AG04449 (cell line): ENCODE measurements at places on chromosomes 1 and 21.

DNA sequence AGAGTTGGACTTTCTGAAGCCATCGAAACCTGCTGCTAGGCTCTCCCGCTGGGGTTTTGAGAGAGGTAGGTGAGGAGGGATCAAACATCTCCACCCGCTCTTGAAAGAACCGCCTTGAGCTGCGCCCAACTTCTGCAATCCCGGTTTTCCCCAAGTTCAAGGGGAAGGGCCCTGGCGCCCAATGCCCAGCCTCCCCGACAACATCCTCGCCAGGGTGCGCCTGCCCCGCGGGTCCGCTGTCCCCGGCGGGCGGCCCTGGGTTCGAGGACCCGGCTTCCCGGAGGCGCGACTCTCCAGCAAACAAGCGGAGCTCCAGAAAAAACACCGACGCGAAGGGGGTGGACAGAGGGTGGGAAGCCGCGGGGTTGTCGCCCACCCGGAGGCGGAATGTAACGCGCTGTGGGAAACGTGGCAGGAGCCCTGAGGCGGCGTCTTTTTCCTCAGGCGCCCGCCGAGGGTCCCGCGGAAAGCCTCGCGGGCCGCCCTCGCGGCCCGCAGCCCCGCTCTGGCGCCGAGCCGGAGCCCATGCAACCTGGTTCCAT lies 607 bp downstream of the BTG3 start:
- no peak for DNase-seq

DNA sequence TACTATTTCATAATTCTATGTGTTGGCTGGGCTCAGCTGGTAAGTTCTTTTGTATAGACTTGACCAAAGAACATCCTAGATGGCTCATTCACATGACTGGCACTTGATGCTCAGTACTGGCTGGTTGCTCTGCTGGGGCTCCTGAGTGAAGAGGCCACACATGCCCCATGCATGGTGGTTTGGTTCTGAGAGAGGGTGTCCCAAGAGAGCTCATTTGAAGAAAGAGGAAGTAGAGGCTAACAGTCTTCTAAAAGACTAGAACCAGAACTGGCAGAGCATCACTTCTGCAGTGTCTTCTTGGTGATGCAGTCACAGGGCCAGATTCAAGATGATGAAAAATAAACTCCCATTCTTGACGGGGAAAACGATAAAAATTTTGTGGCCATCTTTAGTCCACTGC lies 5.2 kb upstream of the BACH1 start:
- no peak for DNase-seq

- DNase-seq, result no peak
Observed at GRCh38 chr1:28887835-28888682, 26.3 kb upstream of the EPB41 start.

DNA sequence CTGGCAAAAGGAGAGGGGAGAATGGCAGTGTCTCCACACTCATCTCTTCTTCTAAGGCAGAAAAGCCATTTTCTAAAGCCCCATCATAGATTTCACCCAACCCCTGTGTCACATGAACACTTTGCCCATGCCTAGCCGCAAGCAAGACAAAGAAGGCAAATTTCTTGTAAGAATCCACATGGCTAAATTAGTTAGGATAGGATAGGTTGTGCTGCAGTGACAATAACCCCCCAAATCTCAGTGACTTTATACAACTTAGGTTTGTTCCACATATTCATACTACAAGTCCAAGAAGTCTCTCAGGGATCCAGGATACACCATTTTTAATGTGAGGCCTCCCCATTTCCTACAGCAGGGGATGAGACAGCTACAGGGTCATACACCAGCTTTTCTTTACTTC lies 40.8 kb downstream of the MIS18A start:
- DNase-seq, result no peak

GRCh38 chr1:201783572-201783971 lies 45.4 kb upstream of the IPO9 start:
- no peak for DNase-seq

GRCh38 chr1:184069675-184070074 lies 18.1 kb downstream of the TSEN15 start:
- no peak for DNase-seq

DNA sequence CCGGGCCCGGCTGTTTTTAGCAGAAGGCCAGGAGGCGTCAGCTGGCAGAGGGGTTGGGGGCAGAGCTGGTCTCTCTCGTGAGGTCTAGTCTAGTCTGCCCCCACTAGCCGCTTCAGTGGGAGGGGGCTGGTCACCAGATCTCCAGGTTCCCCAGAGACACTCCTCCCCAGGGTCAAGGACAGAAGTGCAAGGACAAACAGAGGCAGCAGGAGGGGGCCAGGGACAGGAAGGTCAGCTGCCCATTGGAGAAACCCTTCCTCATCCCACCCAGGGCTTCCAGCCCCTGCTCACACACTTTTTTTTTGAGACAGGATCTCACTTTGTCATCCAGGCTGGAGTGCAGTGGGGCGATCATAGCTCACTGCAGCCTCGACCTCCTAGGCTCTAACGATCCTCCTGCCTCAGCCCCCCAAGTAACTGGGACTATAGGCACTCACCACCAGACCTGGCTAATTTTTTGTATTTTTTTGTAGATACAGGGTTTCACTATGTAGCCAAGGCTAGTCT lies 10.0 kb downstream of the FAM229A start:
- DNase-seq, result no peak

- DNase-seq, result no peak
Observed at GRCh38 chr1:188817814-188818213, 1659.8 kb downstream of the BRINP3 start.

DNA sequence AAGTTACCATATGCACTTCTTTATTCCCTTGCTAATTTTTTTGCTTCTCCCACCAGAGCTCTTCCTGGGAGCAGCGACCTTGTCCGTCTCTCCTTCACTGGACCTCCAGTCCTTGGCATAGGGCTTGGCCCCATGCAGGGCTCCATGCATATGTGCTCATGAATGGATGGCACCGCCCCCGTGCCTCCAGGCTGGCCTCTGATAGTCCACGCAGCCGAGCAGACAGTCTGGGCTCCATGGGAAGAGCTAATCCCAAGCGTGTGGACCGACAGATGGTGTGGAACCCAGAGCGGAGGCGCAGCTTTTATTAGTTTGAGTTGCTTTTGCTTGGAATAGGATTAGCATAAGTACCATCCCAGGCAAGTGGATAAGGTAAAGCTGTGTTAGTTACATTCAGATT lies 41.8 kb downstream of the CDCP2 start:
- DNase-seq, result no peak

- no peak for DNase-seq
Observed at GRCh38 chr1:91439016-91439415, 34.4 kb upstream of the HFM1 start.

DNA sequence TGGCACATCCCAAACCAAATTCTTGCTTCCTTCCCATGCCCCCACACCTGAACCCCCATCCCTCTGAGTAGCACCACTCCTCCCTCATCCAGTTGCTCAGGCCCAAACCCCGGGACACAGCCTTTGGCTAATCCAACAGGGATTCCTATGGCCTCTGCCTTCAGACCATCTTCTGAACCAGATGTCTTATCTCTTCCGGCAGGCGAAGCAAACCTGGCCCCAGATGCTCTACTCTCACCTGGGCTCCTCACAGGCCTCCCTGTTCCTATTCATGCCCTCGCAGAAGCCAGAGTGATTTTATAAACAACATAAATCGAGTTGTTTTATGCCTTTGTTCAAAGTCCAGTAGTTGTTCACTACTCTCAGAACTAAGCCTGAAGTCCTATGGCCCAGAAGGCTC lies 12.5 kb upstream of the KCNA2 start:
- no peak for DNase-seq

GRCh38 chr1:54926970-54927369 lies 40.0 kb upstream of the DHCR24 start:
- no peak for DNase-seq

GRCh38 chr1:9292361-9293240 lies at the start of gene SPSB1:
TSS of gene SPSB1 (plus strand) at chr1:9292894. CDS start at chr1:9355892, 62,998 bp downstream.
- DNase-seq, result no peak

DNA sequence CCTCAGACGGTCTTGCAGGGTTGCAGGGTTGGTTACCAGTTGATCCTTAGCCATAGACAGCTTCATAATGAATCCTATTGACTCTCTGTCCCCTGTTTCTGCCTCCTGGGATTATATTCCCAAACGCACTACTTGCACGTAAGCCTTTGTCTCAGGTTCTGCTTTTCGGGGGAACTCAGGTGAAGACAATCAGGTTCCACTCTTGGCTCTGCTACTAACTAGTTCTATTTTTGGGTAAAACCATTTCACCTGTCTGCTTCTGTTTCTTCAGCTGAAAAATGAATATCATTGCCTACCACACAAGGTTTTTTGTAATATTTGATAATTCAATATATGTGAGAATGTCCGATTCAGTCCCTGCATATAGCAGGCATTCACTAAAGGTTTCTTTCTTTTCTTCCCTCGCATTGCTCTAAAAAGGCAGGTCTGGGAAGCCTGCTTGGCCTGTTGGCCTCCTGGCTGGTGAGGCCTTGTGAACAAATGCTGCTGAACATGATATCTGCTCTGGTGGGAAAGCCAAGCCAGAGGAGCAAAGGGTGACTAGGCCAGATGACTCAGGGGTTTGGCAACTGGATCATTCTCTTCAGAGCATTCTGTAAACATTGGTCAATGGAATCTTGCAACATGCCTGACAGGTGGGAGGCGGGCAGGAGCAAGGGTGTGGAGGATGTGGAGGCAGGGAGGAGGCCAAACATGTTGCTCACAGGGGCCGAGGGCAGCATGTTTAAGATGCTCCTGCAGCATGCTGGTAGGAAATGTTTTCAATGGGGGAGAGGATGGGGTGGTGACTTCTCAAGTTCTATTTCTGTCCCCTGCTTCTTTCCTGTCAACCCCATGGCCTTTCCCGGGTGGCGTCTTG lies 23.8 kb downstream of the IER5 start:
- peak; percentile 89 for DNase-seq

DNA sequence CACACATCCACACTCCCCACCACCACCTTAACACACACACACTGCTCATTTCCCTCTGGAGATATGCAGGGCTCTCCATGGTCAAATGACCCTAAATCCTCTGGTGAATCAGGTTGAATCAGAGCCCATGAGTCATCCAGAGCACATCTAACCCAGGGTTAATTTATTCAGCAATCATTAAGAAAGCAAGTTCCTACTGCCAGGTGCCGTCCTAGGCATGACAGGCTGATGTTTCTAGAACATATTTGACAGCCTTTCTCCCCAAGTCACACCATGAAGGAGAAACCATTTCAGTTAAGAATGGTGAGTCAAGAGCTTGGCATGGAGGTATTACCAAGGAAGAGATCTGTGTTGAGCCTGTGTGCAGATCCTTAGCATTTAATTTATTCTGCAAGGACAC lies 194.3 kb upstream of the CAMK1G start:
- peak; percentile 68 for DNase-seq

DNA sequence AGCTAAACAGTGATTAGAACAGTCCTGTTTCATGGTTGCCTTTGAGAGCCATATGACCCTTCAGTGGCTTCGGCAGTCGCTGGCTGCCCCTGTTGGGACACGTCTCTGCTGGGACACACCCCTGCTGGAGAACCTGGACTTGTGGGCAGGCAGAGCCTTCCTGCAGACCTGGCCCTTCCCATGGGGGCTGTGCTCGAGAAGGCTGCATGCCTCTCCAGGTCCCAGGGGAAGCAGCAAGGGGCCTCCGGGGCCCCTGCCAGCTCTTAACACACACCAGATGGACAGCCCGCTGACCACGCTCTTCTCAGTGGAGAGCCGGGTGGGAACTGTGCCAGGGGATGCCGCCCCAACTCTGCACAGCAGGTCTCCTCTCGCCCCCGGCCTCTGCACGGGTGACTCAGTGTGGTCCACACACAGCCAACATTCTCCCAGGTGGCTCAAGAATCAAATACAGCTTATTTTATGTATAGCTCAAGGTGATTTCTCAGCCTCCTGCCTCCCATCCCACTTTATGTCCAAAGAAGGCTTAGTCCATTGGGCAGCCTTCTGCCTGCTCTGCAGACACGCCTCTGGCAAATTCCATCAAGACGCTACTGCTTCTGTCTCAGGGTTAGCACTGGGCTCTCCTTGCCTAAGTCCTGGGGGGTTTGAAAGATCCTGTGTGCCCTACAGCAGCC lies 450.8 kb downstream of the KIF26B start:
- DNase-seq, result peak; percentile 29

- no peak for DNase-seq
Observed at GRCh38 chr1:189960769-189961168, 516.9 kb downstream of the BRINP3 start.

DNA sequence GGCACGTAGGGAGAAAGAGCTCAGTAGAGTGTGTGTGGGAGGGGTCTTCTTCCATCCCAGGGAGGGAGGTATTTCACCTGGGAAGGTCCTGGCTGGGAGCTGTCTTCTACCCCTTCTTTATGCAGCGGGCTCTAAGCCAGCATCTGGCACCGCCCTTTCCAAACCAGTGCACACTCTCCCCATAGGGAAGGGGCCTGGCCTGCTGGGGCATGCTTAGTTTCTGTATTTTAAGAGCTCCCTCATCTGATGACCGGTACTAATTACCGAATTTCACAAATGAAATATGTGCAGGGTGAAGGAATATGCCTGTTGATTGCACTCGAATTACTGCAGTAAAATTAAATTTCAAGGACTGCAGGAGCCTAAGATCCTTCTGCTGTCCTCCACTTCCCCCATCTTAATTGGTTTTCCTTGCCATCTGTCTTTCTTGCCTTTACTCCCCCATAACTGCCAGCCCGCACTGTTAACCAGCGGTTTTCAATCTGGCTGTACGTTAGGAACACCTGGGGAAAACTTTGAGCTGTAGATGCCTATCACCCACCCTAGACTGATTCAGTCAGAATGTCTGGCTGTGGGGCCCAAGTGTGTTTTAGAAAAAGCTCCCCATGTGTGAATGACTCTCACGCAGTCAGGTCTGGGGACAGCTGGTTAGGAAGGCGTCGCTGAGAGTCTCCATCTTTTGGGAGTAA lies 20.1 kb downstream of the GALNT2 start:
- DNase-seq, result no peak

DNA sequence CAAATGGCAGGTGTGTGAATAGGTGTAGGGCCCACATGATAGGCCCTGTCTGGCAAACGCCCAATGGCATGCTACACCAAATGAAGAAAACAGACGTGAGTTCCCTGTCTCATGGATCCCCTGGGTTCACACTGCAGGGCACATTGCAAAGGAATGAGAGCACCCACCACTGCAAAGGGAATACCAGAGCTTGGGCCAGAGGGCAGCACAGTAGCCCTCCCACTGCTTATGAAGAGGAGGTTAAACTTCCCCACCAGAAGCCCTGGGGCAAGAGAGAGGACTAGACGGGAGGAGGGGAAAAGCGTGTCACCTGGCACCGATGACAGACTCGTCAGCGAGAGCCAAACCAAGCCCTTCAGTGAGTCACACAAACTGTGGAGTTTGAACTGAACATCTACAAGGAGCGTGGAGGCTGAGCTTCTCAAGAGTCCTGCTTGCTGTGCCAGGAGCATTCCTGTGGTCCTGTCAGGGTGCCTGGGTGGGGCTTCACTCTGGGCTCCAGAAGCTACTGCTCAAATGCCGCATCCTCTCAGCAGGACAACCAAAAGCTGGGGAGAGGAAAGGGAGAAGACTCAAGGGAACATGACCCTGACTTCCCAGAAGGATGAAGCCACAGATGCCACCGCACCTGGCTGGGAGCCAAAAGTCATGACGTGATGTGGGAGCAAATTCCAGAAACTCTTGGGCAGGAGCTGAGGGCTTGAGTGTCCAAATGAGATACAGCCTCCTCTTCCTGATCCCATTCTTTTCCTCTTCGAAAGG lies 61.1 kb downstream of the TOMM20 start:
- peak; percentile 97 for DNase-seq

- DNase-seq, result no peak
Observed at GRCh38 chr1:197614916-197615692, 160.2 kb downstream of the DENND1B start.

GRCh38 chr1:245457562-245457961 lies 302.8 kb downstream of the KIF26B start:
- DNase-seq, result no peak
